AML-193 (cell line): ENCODE measurements at places on chromosomes 3 and 15.

GRCh38 chr15:50968353-50968752 lies 59.9 kb downstream of the AP4E1 start:
- no peak for DNase-seq

DNA sequence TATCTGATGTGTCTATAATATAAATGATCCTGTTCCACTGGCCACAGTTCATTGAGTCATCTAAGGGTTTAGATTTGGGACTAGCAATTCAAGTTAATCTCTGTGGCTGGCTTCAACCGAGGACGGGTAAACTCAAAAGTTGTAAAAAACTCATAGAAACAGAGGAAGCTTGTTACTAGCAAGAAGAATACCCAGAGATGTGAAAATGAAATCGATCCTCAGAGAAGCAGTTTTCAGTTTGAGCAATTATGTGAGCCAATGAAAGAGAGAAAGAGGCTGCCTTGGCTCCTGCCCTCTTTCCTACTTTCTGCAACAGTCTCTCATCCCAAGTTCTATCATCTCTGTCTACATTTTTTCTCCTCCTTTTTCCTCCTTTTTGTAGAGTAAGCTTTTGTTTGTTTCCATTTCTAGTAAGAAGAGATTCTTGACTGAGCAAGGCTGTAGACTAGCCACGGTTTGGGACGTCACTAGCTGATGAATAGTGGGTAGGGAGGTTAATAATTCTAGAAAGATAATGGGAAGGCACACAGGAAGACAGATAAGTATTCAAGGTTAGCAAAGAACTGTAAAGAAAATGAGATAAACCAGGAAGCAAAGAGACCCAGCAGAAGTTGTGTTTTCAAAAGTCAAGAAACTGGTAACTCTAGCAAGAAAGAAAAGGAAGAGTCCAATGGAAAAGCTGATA lies 298.9 kb upstream of the NR2F2 start:
- DNase-seq: no peak

GRCh38 chr15:55859681-55860080 lies 116.7 kb upstream of the PRTG start:
- DNase-seq: no peak

DNA sequence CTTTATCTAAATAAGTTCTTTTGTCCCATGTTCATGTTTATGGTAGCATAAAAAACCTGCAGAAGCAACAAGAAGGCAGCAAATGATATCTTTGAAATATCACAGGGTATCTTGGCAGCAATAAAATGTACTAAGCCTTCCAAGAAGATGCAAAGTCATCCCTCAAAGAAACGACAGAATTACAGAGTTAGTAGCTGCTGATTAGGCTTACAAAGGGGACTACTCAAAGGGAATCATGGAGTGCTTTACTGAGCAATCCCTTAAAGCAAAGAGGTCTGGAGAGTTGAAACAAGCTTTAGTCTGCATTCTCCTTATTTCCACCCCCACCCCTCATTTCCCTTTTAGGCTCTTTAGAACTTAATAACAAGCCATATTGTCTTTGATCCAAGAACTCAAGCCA lies 935.0 kb downstream of the SQOR start:
- no peak for DNase-seq

- DNase-seq: no peak
These were observed 70.9 kb upstream of the PLXNA1 start for GRCh38 chr3:126912027-126912422.

GRCh38 chr3:27990324-27990723 lies 251.1 kb upstream of the CMC1 start:
- no peak for DNase-seq

DNA sequence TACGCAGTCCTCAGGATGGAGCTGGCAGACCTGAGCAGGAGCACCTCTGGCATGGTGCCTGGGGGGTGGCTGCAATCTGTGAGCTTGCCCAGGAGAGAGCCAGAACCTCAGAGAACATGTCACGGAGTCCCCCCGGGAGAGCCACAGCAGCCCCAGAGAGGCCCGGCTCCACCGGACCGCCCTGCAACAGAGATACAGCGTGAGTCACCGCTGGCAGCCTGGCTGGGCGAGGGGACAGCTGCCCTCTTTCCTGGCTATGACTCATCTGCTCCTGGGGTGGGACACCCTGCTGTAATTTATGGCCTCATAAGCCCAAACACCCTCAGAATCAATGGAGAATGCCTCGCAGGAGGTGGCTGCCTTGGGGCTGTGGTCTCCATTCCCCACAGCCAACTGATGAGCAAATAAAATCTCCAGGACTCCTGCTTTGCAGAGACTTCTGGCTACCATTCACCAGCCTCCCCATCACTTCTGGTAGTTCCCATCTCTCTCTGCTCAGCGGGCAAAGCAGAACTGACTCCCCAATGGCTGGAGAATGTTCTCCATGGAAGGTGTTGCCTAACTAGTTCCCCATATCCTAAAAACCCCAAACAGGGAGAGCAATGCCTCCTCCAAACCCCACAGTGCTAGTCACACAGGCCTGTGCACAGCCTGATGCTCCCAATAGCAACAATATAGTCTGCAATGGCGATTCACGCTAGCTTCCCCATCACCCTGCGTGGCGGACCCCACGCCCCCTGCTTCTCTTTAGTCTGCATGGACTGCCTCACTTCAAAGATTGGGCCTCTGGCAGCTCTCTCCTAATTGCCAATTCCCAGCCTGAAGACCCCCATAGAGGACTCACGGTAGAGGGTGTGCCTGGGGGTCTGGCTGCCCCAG lies 21.6 kb downstream of the ACSBG1 start:
- DNase-seq: no peak
